ENCODE measurements at places on chromosomes 2 and 18. TPM values are rescaled to one million over a fixed set of nuclear protein-coding genes. Genes with fewer than 3 reads are reported as not detected.

The DSG3 gene
- polyA plus RNA-seq, result not detected

The CROCC2 gene
- polyA plus RNA-seq, result not detected

The CPO gene
- polyA plus RNA-seq, result 0.12 TPM

The MC4R gene
- polyA plus RNA-seq, result 0.06 TPM

The LHCGR gene
- 3.4 TPM for polyA plus RNA-seq

The DPP4 gene
- polyA plus RNA-seq, result 61.0 TPM

The IL36A gene
- not detected for polyA plus RNA-seq

The SCTR gene
- polyA plus RNA-seq, result not detected

The ZNF385B gene
- polyA plus RNA-seq, result not detected

The SP140 gene
- polyA plus RNA-seq, result 1.5 TPM
